ENCODE measurements at places on chromosomes 1 and 21.
A peak's percentile ranks its signal among the peaks of the same experiment; 100 is the strongest.

DNA sequence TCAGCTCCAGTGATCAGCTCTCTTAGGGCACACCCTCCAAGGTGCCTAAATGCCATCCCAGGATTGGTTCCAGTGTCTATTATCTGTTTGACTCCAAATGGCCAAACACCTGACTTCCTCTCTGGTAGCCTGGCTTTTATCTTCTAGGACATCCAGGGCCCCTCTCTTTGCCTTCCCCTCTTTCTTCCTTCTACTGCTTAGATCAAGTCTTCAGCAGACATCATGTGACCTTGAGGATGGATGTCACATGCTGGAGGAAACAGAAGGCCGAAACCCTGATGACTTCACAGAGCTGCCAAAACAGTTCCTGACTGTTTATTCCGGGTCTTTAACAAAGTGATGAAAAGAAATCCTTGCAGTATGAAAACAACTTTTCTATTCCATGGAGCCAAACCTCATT, 24.4 kb upstream of the WDR26 start:
- DNase-seq, result no peak

- DNase-seq, result no peak
Observed at GRCh38 chr21:34900376-34900775, 148.7 kb downstream of the RUNX1 start.

DNA sequence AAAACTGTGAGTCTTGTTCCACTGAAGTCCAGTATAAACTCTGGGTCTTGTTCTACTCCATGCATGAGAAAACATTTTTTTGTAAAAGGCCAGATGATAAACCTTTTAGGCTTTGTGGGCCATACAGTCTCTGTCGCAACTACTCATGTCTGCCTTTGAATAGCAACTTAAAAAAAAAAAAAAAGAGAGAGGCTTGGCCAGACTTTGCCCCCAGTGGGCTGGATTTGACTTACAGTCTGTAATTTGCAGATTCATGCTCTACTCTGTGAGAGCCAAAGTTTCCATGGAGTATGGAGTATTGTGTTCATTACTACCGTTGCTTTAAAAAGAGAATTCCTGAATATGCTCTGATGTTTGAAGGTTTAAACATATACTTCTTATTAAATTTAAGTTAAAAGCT, 654.9 kb upstream of the PKN2 start:
- no peak for DNase-seq

DNA sequence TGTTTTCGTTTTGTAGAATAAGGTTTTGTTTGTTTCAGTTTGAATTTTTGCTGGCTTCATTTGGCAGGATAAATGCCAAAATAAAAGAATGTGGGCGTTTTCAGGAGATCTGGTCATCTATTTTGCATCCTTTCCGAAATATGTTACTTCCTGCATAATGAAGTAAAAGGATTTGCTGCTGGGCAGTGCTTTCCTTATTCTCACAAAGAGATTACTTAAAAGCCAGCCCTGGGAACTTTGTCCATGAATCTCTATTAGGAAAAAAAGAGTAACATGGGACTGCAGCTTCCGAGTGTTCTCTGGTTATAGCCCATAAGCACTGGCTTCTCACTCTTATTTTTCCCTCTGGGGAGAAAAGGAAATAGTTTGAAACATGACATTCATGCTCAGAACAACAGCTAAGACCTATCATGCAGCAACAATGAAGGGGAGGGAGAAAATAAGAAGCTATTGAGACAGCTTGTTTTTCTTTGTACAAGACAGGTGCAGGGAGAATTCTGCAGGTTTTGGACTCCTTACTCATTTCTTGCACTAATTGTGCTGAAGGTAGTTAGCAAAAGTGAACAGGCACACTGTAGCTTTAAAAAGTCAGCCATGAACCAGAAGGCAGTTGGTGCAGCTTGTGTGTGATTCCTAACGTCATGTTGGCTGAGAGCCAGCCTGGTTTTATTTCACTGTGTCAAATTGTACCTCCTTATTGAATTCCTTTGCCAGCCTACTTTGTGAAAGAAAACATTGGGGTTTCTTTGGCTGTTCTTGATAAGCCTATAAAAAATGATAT, at the start of gene SAMD13:
Gene SAMD13 (plus strand): TSS at position 705 of the 781 bp plus-strand sequence. CDS start 1,527 bp downstream, outside the sequence.
- DNase-seq, result peak; percentile 61

- DNase-seq, result peak; percentile 19
Observed at GRCh38 chr1:175373786-175374623, 181.4 kb upstream of the KIAA0040 start.

DNA sequence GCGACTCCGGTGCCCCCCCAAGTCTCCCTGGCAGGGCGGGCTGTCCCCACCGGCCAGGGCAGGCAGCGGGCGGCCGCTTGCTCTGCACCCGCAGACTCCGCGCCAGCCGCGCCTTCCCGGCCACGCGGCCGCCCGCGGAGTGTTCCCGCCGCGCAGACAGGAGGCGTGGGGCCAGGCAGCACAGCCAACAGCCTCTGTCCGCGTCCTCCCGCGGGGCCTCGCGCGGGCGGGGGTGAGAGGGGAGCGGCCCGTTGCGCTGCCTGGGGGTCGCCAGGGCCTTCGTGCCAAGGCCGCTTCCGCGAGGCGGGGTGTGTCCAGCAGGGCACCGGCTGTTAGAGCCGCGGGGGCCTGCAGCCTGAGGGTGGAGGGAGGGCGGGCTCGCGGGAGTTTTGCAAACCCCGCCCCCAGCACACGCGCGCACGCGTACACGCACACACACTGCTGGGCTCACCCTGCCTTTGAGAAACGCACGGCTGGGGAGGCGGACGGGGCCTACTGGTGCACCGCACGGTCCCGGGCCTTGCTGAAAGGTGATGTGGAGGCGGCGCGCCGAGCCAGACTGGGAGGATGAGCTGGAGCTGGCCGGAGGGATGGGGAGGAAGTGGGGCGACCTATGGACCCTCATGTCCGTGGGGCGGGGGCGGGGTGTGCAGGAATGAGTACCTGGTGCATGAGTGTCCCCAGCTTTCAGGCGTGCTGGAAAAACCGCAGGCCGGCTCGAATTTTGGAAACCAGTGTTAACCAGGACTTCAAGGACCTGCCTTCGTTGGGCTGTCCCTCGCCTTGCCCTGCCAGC, 41.5 kb downstream of the KIAA1614 start:
- DNase-seq, result peak; percentile 69

- DNase-seq, result peak; percentile 54
Observed at GRCh38 chr1:183238071-183238470, 52.0 kb downstream of the LAMC2 start.

DNA sequence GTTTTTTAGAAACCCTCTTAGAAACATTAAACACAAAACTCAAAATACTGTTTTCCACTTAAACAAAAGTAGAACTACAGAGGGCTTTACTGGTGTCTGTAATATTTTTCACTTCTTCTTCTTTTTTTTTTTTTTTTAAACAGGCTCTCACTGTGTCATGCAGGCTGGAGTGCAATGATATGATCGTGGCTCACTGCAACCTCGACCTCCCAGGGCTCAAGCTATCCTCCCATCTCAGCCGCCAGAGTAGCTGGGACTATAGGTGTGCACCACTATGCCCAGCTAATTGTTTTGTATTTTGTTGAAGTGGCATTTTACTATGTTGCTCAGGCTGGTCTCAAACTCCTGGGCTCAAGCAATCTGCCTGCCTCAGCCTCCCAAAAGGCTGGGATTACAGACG, 194.8 kb downstream of the DAB1 start:
- DNase-seq, result no peak

GRCh38 chr21:30443226-30443625, 3.2 kb downstream of the KRTAP15-1 start:
- DNase-seq, result no peak

Data from adipocyte (in vitro differentiated cells).